Stimulated activated CD4-positive, alpha-beta T cell treated with anti-CD3 and anti-CD28 coated beads, TNF-alpha, amount 100 ng/mL, for 24 hours (primary cell): ENCODE measurements at places on chromosomes 4 and X.

DNA sequence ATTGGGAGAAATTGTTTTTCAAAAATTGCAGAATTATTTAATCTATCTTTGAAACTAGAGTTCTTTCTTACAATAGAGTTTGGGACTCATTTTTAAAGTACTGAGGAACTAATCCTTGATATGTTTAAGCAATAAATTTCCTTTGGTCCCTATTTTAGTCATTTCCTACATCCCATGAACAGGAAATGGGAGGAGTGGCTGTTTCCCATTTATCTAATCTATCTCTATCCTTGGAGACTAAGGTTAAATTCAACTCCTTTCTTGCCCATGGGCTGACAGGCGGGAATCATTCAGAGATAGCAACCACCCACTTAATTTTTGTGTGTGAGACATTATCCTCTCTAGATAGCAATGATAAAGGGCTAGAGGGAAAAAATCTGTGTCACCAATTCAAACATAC is 131.6 kb upstream of the EMCN start:
- no peak for DNase-seq

GRCh38 chr4:148229798-148230197 is 212.4 kb downstream of the NR3C2 start:
- DNase-seq: no peak

DNA sequence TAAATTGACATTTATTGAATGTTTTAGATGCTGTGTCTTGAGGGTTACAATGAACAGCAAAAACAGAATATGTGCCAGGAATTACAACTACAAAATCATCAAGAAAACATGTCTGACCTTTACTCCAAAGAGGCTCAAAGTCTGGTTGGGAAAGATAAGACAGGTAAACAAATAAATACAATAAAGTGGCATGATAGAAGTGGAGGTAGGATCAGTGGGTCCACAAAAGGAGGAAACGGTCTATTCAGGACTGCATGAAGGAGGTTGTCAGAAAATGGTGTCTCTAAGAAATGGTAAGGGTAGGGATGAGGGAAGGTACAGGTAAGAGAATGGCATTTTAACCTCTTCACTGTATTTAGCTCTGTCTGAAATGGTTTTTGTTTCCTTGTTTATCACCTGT is 3.8 kb downstream of the ARHGEF38 start:
- no peak for DNase-seq

GRCh38 chr4:183659872-183660242 is 764 bp downstream of the TRAPPC11 start:
- DNase-seq: no peak

- no peak for DNase-seq
Observed at GRCh38 chr4:98517218-98518021, 141.0 kb downstream of the TSPAN5 start.

DNA sequence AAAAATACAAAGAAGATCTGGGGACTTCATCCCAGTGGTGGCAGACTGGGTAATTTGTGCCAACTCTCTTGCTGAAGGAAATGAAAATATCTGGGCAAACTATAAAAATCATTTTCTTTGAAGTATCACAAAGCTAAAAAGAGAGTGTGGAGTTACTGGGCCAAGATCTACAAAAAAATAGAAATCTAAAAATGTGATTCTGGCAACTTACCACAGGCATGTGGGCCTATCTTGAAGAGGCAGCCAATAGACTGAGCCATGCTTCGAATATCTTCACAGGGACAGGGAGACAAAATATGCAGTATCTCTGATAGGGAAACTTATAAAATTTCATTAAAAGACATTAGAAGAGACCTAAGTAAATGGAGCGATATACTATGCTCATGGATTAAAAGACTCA is 168.8 kb downstream of the RCHY1 start:
- DNase-seq: no peak

DNA sequence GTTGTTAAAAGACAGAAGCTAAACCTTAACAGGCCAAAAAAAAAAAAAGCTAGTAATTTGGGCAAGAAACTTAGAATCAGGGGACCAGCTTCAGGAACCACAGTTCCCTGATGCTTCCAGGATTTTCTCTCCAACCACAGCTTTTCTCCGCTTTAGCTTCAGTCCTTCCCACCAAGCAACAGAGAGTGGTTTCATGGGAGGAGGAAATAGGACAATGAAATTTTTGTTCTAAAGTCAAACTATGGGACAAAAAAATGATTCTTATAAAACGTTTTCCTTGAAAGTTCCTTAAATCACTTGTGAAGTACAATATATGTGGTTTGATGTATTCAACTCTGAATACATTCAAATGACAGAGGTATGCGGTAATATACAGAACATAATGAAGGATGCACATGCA is 71.0 kb upstream of the DHX15 start:
- no peak for DNase-seq

DNA sequence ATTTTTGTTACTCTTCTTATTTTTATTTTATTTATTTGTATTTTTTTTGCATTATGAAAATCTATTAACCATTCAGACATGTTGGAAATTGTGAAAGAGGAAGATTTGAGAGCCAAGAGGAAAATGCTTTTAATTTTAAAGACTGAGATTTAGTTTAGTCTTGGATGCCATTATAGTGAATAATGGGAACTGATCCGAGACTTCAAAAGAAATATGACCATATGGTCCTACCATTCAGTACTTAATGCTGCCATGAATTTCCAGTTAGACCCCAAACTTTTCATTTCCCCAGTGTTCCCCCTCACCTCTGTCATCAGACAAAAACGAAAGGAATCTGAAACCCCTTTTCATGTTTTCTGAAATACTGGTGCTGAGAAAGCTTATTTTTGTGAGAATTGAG is 95.5 kb downstream of the TENM3 start:
- no peak for DNase-seq

DNA sequence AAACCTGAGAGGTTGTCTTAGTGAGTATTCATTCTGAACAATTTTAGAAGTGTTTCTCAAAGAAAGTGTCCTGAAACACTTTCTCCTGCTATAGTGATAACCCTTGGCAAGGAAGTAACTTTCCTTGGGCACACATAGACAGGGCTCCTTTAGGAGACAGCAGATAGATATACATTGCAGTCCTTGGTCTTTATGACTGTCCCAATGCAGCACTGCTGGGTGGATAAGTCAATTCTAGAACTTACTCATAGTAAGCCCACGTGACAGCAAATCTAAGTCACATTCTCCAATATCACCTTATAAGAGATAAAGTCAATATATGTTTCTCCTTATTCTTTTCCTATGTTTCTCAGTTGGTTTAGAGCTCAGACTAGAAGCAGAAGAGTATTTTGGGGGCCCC is 46.7 kb downstream of the GPRASP3 start:
- DNase-seq: no peak

DNA sequence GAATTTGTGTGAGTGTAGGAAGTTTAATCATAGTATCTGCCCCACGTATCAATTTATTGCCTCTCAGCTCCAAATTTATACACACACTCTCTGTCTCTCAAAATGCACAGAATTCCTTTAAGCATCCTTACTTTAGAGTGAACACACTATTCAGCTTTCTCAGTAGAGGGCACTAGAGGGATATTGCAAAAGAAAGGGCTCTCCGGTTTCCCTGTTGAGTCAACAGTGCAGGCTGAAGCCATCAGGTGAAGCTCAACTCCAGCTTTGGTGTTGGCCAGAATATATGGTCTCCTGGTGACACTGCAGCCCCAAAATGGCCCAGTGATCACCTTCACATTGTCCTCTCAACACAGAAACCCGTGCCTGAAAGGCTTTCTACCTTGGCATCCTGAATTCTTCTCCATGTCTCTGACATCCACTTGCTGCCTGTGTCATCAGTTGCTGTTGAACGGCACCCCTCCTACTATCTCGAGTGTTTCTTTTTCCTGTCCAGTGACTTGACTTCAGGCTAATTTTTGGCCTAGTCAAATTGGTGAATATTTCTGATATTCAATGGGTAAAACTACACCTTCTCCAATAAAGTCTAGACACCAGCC is 670.5 kb downstream of the GABRG1 start:
- DNase-seq: no peak

- DNase-seq: no peak
Observed at GRCh38 chr4:136793848-136794247, 738.4 kb downstream of the PCDH18 start.

- DNase-seq: no peak
Observed at GRCh38 chr4:145351922-145352321, 129.7 kb upstream of the SMAD1 start.

GRCh38 chrX:125533352-125533751 is 213.7 kb downstream of the TEX13C start:
- no peak for DNase-seq

- no peak for DNase-seq
Observed at GRCh38 chr4:73653695-73654106, 33.5 kb upstream of the RASSF6 start.

- no peak for DNase-seq
Observed at GRCh38 chr4:171813526-171814250, 484 bp downstream of the GALNTL6 start.

DNA sequence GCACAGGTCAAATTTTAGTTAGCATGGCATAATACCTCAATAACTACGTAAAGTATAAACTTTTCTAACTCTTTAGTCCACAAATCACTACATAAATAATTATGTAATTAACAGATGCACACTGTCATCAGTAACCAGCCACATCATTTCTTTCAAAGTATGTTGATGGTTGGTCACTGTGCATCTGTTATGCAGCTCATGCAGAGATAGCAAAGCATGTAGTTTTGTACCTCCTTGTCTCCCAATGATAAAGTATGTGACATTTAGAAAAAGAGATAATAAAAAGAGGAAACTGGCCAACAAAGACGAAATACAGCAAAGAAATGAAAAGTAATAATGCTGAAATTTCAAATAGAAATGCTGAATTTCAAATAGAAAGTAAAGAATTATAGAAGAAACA is 2.9 kb downstream of the LAMTOR3 start:
- no peak for DNase-seq

DNA sequence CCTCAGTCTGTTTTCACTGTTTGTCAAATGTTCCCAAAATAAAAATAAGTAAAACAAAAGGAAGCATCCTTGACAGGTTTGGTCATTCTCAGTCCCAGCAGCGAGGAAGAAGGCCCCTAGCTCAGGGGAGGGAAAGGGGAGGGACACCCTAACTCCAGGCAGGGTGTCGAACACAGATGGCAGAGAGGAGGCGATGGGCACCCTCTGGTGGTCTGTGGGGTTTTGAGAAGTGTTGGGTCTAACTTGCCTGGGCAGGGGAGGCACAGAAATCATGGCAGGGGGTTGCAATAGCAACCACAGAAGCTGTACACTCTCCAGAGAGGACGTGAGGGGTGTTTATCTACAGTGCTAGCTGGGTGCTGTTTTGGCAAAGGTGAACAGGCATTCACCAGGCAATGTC is 229.8 kb upstream of the SFRP2 start:
- peak; percentile 19 for DNase-seq

- DNase-seq: no peak
Observed at GRCh38 chrX:10582945-10583344, 37.4 kb downstream of the MID1 start.

GRCh38 chrX:68599256-68600152 is 48.0 kb upstream of the STARD8 start:
- DNase-seq: no peak

- DNase-seq: no peak
Observed at GRCh38 chr4:17220816-17221215, 291.1 kb downstream of the QDPR start.

DNA sequence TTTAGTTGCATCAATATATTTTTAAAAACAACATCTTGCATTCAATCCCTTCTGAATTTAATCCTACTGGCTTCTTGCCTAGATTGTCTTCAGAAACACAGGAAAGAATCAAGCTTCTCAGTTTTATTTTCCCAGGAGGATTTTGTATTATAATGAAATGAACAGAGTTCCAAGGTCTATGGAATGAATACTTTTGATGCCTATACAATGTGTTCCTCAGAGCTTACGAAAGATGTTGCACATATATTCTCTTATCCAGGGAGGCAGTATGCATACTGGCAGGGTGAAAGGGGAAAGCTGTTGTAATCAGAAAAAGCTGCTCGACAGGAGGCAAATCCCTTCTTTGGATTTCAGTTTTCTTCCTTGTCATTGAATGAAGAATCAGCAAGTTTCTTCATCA is 8.8 kb downstream of the TMPRSS11D start:
- DNase-seq: no peak

GRCh38 chr4:112328734-112329130 is 31.6 kb downstream of the ALPK1 start:
- no peak for DNase-seq

- DNase-seq: no peak
Observed at GRCh38 chr4:55807556-55807955, 12.0 kb upstream of the EXOC1L start.

GRCh38 chrX:11429538-11430085 is 136.4 kb downstream of the AMELX start:
- DNase-seq: no peak

DNA sequence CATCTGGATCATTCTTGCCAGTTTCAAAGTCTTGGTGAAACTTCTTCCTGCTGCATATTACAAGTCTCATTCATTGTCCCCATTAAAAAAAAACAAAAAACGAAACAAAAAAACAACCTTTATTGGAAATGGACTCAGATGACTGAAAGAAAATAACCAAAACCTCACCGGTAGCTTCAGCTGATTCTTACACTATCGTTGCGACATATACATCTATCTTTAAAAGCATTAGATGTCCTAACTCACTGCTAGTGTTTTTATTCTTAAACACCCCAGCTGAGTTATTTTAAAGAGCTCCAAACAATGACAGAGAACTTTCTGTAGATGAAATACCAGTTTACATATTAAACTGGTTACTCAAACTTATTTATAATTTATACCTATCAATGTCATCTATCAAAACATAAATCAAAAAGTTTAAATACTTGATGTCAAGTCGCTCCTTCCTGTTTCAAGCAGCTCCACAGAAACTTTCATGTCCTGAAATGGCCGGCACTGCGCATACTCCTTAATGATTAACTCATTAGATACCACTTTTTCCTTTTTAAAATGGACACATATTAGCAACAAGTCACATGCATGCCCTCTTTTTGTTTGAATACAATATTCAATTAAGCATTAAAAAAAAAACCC is 87.2 kb downstream of the HPRT1 start:
- DNase-seq: no peak

DNA sequence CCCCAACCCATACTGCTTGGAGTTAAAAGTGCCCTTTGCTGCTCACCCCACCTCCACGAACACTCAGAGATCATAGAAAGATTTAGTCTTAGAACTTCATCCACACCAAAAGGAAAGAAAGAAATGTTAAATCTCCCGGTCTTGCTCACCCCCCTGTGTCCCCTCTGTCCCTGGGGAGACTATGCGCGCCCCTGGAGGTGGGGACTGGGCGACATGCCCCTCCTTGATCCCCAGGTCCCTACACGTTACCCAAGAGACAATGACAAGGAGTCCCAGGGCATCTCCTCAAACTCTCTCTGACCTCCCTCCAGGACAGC is 620 bp downstream of the ITM2A start:
- DNase-seq: no peak
